ENCODE measurements at places on chromosomes 2 and 18.

DNA sequence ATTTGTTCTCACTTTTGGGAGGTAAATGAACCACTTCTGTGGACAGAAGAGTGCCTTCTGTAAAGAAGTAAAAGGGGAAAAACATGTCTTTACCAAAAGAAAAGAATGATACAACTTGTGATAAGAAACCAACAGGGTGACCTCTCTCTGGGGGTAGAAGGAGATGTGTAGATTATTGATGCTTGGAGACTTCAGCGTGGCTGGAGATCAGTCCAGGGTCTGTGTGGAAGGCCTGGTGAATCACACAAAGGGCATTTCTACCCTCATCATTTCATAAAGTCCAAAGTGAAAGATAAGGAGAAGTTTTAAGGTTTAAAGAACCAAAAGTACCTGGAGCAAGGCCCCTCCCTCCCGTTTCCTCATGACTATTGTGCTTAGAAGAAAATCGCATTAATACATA is 142.5 kb downstream of the NCK2 start:
- DNase-seq: no peak

DNA sequence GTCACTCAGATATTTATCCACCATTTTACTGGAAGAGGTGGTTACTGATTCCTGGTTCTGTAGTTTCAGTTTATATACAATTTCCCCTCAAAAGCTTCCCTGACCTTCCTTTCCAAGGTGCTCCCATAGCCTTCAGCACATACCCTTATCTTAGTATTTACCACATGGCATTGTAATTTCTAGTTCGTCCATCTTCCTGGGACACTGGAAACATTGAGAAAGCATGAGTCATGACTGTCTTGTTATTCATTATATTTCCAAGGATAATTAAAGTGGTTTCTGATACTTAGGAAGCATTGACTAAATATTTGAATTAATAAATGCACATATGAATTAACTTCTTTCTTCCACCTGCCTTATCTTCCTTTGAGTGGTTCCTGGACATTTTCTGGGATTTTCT is 203.8 kb downstream of the ETAA1 start:
- peak; percentile 17 for DNase-seq

DNA sequence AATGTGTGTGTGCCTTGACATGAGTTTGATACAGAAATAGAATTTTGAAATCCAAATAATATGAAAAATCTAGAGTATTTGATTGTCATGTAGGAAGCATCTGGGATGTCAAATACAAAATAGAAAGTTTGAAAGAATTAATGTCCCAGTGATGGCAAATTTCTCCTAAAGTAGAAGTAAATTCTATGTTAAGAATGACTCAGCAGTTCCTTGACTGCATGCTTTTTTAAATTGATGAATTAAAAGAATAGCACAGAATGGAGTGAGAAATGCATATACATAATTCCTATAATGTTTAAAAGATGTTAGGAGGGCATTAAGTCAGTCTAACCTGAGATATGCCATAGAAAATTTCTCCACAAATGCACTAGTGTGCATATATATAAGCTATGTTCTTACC is 357.5 kb downstream of the TMEM182 start:
- DNase-seq: no peak

- no peak for DNase-seq
These were observed 677 bp downstream of the GAD1 start for GRCh38 chr2:170817093-170818035.

- no peak for DNase-seq
These were observed 34.7 kb downstream of the TTR start for GRCh38 chr18:31626409-31626808.

GRCh38 chr2:58669998-58670397 is 428.9 kb upstream of the FANCL start:
- DNase-seq: no peak

GRCh38 chr2:195388028-195388427 is 269.0 kb upstream of the SLC39A10 start:
- DNase-seq: no peak

All from AG09309 (cell line).